Calu3 (cell line): ENCODE measurements at places on chromosomes 2 and 18.

DNA sequence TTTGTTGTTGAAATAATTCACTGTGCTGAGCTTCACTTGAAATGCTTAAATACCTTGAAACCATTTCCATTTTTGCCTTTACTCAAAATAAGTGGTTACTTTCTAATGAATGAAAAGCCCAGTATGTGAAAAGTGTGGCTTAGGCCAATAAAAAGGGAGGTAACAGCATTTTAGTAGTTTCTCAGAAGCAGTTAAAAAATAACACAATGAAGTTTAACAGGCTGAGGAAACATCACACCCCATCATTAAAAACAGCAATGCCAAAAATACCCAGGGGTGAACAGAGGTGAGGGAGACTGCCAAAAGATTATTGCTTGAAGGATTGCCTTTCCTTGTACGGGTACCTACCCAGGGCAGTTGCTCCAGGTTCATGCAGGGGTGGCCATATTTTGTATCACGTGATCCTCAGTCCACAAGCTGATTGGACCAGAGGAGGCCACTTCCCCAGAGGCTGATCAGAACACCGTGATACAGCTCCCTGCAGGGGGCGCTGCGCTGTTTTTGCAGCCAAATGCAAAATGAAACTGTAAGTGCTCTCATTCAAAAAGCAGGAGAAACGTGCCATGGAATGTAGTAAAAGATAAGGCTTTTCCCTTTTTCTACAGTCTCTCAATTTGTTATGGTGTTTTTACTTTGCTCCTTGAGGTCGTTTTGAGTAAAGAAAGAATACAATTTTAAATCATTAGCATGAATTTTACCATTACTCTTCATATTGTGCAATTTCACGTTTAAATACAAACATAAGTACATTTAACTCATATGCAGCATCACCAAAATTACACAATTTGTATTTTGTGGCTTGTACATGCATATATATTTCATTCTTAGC, 70.2 kb upstream of the SH3BP4 start:
- peak; percentile 94 for DNase-seq

DNA sequence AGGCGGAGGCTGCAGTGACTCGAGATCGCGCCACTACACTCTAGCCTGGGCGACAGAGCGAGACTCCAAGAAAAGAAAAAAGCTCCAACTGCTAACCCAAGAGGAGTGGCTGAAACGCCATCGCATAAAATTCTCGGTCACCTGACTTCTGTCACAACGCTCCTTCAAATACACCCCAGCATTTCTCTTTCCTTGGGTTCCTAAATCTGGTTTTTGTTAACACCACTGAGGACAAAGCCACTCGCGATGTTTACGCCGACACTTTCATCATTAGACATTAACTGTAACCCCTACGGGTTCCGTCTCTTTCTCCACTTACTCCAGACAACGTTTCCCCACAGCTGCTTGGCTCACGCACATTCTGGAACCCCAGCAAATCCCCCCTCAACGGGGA, 679 bp downstream of the CLK1 start:
- DNase-seq: peak; percentile 17

- DNase-seq: no peak
Measured at GRCh38 chr2:26136451-26136850, 36.4 kb upstream of the GAREM2 start.

GRCh38 chr18:49029628-49030027, 78.9 kb upstream of the SMAD7 start:
- DNase-seq: no peak

DNA sequence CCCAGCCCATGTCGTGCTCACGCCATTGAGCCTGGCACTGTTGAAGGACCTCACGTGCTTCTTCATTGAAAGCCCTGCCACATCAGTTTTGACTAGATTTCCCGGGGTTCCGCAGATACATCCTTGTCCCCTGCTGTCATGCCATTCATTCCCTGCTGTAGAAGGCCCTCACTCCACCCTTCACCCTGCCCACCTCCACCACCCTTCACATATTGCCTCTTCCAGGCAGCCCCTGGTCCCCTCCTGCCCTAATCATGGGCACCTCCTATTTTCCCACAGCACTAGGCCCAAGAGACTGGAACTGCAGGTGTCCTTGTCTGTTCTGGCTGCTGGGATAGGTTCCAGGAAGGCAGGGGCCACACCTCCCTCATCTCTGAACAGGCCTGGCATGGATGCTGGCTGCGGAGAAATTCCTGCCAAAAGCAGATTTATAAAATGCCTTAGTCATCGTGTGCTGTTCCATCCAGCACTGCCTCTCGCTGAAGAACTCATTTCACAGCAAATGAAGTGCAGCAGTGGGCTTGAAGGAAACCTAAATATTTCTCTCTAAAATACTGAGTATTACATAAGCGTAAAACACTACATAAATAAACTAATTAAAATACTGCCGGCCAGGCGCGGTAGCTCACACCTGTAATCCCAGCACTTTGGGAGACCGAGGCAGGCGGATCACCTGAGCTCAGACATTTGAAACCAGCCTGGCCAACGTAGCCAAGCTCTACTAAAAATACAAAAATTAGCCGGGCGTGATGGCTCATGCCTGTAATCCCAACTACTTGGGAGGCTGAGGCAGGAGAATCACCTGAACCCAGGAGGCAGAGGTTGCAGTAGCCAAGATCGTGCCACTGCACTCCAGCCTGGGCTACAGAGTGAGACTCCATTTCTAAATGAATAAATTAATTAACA, 38.4 kb downstream of the EIF4E2 start:
- peak; percentile 34 for DNase-seq

GRCh38 chr2:178193823-178194599, at the start of gene OSBPL6:
Gene OSBPL6, plus strand, starts transcription at chr2:178194512. Its CDS starts 111,673 bp downstream, at chr2:178306185.
- peak; percentile 86 for DNase-seq

DNA sequence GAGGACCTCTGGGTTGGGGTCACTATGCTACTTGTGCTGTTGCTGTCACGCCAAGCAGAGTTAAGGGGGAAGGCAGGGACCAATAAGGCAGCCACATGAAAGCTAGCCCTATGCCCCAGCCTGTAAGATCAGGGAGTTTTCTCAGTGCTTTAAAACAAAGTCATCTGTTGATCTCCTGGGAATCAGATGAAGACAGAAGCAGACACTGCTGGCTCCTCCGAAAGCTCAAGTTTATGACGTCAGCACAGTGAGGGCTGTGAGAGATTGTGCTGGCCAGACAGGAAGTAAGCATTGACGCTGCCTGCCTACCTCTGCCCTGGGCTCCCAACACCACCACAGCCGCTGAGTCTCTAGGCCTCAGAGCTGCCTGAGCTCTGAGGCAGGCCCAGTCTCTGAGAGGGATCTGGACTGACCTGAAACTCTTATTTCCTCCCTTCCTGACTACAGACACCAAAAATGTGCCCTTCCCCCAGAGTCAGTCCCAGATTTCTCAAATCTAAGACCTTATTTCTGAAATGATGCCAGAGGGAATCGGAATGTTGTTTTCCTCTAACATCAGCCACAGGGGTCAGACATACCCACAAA, 118.1 kb upstream of the EPAS1 start:
- DNase-seq: no peak

- no peak for DNase-seq
Measured at GRCh38 chr18:42245137-42245536, 290.1 kb downstream of the PIK3C3 start.

DNA sequence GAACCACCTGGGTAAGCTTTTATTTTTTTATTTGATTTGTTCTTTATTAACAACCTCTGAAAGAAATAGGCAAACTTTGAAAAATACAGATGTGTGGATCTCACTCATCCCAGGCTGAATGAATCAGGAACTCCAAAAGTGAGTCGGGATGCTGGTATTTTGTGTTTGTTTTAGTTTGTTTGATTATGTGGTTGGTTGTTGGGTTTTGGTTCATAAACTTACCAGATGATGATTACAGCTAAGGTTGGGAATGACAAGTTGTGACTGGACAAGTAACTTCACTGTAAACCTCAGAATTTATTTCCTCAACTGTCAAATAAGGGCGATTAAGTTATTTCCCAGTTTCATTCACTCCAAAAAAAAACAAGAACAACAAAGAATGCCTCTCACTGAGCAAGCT, 80.5 kb upstream of the KIF5C start:
- no peak for DNase-seq

DNA sequence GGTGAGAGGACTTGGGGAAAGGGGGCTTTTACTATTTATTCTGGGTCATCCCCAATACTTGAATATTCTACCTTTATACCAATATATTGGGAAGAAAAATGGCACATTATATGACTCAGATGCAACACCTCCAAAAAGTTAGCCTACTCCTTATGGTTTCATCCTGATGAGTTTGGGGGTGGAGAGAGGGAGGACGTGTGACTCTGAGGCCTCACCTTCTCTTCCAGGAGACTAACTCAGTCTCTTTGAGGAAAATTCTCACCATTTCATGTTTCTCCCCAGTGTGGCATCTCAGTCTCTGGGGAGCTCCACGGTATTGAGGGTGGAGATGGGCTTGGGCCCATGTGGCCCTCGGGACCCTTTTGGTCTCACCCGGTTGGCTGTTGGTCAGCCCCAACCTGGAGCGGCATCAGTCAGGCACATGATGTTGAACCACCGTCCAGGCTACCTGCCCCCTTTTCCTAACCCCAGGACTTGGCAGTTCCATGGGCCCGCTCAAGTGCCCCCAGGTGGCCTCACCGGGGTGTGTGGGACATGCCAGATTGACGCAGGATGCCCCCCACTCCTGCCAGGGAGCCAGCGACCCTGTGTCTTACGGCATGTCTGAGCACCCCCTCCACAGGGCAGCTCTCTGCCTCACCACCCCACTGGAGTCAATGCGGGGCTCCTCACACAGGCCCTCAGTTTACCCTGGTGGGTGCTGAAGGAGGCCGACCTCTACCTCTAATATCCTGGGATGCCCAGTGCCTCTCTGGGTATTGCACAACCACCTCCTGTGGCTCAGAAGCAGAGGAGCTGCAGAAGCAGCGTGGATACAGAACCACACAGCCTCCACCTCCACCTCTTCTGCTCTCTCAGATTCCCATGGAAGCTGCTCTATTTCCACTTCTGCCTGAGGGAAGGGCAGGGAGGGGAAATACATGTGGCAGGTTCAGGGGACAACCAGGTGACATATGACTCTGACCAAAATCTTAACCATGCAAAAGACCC, 297.4 kb downstream of the EIPR1 start:
- no peak for DNase-seq

DNA sequence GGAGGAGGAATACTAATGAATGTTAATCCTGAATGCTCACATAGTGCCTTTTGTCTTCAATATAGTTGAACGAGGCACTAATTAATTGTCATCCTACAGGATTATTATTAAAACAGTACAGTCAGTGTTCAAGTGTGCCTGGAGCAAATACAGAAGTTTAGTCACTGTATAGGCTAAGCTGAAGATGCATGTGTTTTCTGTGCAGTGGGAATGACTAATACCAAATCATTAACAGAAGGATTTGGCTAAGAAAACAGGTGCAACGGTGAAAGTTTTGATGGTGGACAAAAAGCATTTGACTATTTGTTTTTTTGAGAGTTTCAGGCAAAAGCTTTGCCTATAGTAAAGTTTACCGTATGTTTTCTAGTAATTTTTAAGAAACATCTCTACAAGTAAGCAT, 62.8 kb downstream of the DCC start:
- no peak for DNase-seq

- peak; percentile 20 for DNase-seq
Measured at GRCh38 chr2:11872247-11872947, 126.0 kb downstream of the LPIN1 start.

DNA sequence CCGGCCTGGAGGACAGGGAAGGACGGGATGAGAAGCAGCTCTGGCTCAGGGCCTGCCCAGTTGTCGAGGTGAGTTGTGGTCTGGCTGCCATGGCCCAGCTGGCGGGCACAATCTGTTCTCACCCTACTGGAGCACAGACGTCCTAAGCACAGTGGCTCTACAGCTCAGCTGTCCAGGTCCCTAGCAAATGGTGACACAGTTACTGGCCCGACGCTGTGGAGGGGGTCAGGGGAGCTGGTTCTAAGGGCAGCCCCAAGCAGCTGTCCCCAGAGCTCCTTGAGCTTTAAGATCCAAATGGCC, 32.9 kb downstream of the KCNK3 start:
- DNase-seq: no peak

DNA sequence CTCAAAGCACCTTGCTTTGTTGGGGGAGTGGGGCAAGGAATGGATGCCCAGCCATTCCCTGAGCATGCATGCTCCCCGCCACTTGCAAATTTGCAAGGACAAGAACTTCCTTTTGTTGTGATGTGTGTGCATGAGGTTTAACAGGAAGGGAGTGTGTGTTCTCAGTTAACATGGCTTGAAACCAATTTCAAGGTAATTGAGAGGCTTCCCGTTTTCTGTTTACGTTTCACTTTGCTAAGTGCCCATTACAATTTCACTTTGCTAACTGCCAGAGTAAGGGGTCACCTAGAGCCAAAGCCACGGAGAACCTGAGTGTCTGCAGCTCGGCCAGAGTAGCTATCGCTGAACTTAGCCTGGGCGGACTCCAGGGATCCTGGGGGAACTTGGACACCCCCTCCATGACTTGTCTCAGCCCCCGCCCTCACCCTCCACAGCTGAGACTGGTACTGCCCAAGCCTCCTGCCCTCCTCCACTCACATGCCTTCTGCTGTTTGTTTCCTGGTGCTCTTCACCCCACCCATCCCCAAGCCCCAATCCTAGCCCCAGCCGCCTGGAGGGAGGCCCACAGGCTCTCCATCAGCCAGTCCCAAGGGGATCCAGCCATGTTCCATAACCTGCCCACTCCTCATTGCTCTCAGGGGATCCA, 53.6 kb upstream of the LAPTM4A start:
- no peak for DNase-seq

- no peak for DNase-seq
Measured at GRCh38 chr2:71045865-71046548, 22.4 kb upstream of the NAGK start.

GRCh38 chr2:224027070-224027469, 12.0 kb downstream of the SERPINE2 start:
- DNase-seq: no peak

GRCh38 chr2:15195813-15196212, 365.3 kb downstream of the NBAS start:
- no peak for DNase-seq

GRCh38 chr18:77811503-77811902, 561.9 kb downstream of the GALR1 start:
- DNase-seq: no peak

- DNase-seq: no peak
Measured at GRCh38 chr18:34746614-34747013, 36.5 kb downstream of the DTNA start.

DNA sequence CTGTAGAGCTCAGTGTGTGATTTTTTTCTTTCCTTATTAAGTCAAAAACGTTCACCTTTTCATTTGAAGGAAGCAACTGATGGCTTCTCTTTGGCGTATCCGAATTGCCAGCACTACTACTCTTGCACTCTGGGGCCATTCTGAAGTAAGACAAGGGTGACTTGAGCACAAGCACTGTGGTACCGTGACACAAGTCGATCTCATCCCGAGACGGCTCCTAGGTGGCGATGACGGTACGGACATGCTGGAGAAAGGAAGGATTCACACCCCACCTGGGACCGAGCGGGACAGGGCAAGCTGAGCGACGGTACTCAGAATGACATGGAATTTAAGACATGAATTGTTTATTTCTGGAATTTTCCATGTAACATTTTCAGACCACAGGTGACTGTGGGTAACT, 36.8 kb upstream of the LDLRAD4 start:
- no peak for DNase-seq

- no peak for DNase-seq
Measured at GRCh38 chr2:127610561-127610960, 35.4 kb upstream of the GPR17 start.

GRCh38 chr2:190180313-190181122, 118.0 kb upstream of the MSTN start:
- DNase-seq: peak; percentile 79

GRCh38 chr2:47636596-47637264, 146.2 kb upstream of the MSH6 start:
- no peak for DNase-seq
